ENCODE measurements at places on chromosomes 12 and 14. TPM values are rescaled to one million over a fixed set of nuclear protein-coding genes. Genes with fewer than 3 reads are reported as not detected.

Gene LRRIQ1
- not detected for total RNA-seq

DNA sequence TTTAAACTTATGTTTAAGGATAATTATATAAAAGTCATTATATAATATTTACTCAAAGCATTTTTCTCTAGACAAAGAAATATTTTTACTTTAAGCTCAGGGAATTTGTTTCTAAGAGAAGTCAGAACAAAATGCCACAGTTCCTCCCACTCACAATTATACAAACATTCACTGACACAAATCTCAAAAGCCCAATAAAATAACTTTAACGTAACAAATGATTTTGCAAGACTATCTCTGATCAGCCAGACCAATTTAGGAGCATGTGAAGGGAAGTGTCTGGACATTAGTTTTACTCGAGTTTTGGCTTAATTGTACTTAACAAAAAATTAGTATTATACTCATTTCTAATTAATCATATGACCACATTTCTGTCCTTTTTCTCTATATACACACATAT, 41.2 kb downstream of the COCH start:
- DNase-seq = no peak

Gene ERC1
- 27.0 TPM for total RNA-seq

GRCh38 chr14:106610691-106611090, 1084.3 kb downstream of the TMEM121 start:
- DNase-seq = no peak

Gene SRSF5
- total RNA-seq = 255 TPM

Gene MANSC4
- total RNA-seq = not detected

GRCh38 chr12:79366374-79366773, 324.4 kb downstream of the PAWR start:
- DNase-seq = no peak

Gene KCNK13
- not detected for total RNA-seq

GRCh38 chr14:58098507-58098906, 53.5 kb downstream of the ARMH4 start:
- no peak for DNase-seq

DNA sequence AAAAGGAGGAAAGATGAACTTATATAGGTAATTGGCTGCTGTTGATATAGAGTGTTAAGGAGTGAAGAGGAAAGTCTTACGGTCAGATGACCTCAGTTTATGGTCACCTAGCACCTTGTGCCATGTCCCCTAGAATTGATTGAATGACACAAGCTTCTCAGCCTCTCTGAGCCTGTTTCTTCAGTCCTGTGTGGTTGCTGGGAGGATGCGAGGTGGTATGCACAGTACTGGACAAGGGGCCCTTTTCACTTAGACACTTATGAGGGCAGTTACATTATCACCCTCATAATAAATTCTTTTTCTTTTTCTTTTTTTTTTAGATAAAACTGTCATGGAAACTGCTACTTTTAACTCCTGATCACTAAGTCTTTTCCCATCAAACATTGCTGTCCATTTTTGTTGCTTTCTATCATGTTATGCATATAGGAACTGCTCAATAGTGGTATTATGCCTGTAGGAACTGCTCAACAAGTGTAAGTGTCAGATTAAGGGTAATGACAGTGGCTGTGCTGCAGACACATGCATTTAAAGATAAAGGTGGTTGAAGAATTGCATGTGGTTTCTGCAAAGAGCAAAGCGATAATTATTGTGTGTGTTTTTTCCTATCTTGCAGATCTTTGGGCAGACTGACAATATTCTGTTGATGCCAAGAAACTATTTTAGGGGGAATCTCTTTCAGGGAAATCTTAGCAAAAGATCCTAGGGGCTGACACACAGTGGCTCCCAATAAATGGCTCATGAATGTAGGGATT, 11.6 kb downstream of the ANO6 start:
- no peak for DNase-seq

DNA sequence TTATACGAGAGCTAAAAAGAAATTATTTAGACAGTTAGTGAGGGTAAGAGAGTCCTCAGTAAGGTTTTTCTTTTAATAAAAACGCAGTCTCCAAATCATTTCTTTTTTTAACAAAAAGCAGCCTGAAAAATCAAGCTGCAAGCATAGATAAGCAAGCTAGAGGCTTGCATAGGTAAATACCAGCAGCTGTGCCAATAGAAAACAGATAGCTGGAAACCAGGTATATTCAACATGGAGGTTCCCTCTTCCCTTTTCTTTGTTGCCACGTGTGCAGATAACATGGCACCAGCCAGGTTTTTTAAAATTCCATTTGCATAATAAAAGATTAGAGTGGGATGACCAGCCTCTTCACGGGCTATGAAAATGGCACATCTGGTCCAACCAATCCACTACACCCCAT, 6.1 kb upstream of the PRKAB1 start:
- DNase-seq = no peak

Gene MIPOL1
- not detected for total RNA-seq

GRCh38 chr12:7376196-7376595, 67.8 kb downstream of the CD163L1 start:
- no peak for DNase-seq

GRCh38 chr12:10829994-10830393, 3.8 kb upstream of the TAS2R10 start:
- no peak for DNase-seq

DNA sequence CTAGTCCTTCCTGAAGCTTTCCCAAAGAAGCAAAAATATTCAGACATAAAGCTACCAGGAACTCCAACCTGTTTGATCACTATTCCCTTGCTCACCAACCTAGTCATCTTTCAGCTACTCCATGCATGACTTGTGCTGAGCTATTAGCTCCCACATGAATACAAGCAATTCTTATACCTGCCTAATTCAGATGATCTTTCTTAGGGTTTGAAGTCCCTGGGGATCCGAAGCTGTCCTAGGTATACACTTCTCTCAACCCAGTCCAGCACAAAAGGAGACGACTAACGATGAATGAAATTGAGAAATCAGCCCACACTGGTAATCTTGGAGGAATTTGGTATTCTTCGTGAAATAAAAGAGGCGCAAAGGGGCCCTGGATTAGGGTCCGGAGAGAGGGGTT, 631 bp upstream of the PTGR2 start:
- no peak for DNase-seq

DNA sequence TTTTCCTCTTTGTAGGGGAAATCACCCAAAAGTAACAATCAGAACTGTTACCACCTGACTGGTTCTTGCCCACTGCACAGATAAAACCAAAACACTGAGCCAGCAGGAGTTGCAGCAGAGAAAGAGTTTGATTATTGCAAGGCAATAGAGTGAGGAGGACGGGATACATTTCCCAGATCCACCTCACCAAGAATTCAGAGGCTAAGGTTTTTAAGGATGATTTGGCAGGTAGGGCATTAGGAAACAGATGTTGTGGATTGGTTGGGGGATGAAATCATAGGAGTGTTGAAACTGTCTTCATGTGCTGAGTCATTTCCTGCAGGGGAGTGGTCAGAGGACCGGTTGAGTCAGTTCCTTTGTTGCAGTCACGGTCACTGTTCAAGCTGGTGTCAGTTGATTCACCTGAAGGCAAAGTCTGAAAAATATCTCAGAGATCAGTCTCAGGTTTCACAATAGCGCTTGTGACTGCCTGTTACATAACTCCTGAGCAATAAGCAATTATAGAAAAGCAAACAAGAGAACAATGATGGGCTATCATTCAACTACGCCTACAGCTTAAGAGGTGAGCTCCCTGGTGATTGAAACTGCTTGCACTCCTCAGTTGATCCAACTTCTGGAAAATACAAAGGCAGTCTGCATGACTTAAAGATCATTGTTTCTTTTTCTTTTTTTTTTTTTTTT, 20.3 kb upstream of the AMN1 start:
- DNase-seq = peak; percentile 87

GRCh38 chr12:12726555-12727093, 9.5 kb downstream of the CDKN1B start:
- DNase-seq = peak; percentile 31

GRCh38 chr14:54175298-54175942, 218.8 kb upstream of the BMP4 start:
- DNase-seq = peak; percentile 66

Gene RPGRIP1
- total RNA-seq = not detected

Gene TSPAN11
- not detected for total RNA-seq

Gene E2F7
- 3.0 TPM for total RNA-seq

Gene RDH11
- 83.2 TPM for total RNA-seq

Gene SOAT2
- 5.3 TPM for total RNA-seq

Gene SLC38A4
- total RNA-seq = not detected

- DNase-seq = no peak
These were observed 11.5 kb upstream of the C14orf132 start for GRCh38 chr14:96027431-96028355.

DNA sequence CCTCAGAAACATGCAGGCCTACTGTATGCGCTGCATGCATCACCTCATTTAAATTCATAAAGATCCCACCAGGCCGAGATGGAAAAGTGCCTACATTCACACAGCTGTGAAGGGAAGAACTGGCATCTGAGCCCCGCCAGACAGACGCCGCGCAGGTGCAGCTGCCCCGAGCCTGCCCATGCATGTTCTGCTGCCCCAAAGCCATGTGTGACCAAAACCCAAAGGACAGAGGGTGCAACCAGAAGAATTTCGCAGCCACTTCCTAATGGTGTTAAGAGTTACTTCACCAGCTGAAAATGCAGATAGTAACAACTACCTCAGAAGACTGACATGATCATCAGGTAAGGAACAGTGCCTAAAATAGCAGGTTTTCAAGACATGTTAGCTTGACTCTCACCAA, 13.5 kb upstream of the KRT8 start:
- no peak for DNase-seq

Gene HOXC6
- total RNA-seq = not detected

Gene AP5M1
- 29.1 TPM for total RNA-seq

Gene ITGB7
- total RNA-seq = 137 TPM

Gene ATG101
- 28.4 TPM for total RNA-seq

GRCh38 chr12:109697877-109698468, 15.7 kb upstream of the FAM222A start:
- no peak for DNase-seq

DNA sequence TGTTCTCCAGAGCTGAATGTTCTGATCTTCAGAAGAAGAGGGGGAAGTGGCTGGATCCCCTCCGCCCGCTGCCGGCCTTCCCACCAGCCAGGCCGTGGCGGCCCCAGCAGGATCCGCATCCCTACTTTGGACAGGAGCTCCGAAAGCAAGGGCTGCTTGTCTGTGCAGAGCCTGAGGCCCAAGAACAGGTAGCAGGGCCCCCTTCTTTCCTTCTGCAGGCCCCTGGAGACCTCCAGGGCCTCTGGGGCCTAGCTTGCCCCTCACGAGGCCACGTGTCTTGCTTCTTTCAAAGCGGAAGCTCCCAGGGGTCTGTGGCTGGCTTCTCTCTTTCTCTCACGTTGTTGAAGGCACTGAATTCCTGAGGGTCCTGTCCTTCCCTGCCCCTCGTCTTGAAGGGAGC, 13.2 kb downstream of the PGF start:
- DNase-seq = no peak

Gene KRT6A
- not detected for total RNA-seq

DNA sequence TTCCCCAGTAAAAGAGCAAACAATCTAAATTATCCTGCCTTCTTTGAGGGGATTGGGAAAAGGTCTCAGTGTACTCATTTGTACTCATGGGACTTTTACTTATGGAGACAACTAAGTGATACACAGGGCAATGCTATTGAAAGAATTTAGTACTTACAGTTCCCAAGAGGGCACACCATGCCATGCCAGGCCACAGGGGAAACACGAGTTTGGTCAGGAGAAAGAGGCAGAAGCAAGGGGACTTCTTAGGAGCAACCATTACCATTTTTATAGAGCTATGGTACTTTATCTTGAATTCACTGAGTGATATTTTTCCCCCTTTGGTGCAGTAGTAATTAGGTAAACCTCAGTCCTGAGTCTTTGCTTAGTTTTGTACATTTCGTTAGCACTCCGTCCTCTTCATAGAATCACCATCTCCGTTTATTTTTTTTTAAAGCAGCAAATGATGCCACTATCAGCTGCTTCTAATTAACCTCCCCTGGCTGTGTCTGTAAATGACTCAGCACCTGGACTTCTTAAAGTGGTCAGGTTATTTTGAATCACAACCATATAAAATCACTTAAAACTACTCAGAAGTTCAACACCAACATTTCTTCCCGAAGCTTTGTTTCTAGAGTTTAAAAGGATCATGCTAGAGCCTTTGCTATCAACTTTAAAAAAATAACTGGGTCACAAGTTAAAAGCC, 5.9 kb upstream of the WASHC3 start:
- DNase-seq = no peak

Gene DBX2
- not detected for total RNA-seq

- peak; percentile 39 for DNase-seq
These were observed 1179.7 kb downstream of the VRK1 start for GRCh38 chr14:97976861-97977260.

DNA sequence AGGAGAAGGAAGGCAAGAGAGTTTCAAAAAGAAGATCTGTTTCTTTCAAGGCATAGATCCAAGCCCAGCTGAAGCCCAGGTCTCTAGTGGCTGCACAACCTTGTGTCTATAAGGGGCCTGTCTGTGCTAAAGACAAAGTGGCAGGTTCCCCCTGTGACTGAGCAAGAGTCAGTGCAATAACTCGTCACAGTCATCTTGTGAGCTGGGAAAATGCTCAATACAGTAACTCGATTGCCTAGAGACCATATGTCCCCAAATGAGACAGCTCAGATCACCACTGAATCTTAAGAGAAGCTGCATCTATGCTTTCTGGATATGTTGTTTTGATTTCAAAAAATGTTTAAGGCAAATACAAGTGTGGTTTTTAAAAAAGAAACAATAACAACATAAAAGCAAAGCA, 24.2 kb downstream of the ST8SIA1 start:
- no peak for DNase-seq

- DNase-seq = no peak
These were observed 154.9 kb downstream of the C12orf75 start for GRCh38 chr12:105485321-105485910.
